H54 (cell line): ENCODE measurements at places on chromosomes 12 and 14.
A peak's percentile ranks its signal among the peaks of the same experiment; 100 is the strongest.

GRCh38 chr12:71684081-71684480 lies 1.8 kb upstream of the TMEM19 start:
- DNase-seq, result no peak

GRCh38 chr14:40652089-40652691 lies 954.5 kb upstream of the LRFN5 start:
- DNase-seq, result no peak

- no peak for DNase-seq
Measured at GRCh38 chr12:108102363-108102762, 26.7 kb upstream of the WSCD2 start.

DNA sequence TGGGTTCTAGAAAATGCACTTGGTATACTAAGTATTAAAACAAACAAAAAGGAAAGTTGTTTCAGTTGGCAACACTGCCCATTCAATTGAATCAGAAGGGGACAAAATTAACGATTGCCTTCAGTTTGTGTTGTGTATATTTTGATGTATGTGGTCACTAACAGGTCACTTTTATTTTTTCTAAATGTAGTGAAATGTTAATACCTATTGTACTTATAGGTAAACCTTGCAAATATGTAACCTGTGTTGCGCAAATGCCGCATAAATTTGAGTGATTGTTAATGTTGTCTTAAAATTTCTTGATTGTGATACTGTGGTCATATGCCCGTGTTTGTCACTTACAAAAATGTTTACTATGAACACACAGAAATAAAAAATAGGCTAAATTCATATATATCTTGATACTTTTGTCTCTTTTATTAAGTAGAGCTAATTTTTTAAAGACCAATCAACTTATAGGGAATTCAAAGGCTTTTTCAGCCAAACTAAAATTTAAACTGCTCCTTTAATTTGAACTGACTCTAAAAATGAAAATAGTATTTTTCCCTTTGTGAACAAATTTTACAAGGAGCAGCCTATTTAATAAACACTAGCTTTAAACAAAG lies 2.8 kb downstream of the FOXG1 start:
- DNase-seq, result no peak

GRCh38 chr12:114598111-114598510 lies 85.9 kb downstream of the TBX3 start:
- no peak for DNase-seq

DNA sequence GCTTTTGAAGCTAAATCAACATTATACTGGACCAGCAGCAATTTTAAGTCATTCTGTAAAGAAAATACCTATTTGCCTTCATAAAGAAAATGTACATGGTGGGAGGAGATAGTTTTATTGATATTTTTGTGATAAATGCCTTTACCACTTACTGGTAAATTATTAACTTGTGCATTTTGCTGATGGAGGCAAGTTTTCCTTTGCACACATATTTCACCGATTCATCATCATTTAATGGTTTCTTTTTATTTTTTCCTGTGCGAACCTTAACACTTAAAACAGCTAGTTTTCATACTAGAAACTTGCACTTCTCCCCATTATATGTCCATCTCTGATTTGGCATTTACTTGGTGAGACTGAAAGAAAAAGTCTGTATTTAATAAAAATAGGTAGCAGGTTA lies 239.3 kb downstream of the TRHDE start:
- no peak for DNase-seq

GRCh38 chr14:87391066-87391465 lies 601.9 kb downstream of the GALC start:
- DNase-seq, result no peak

GRCh38 chr12:112537710-112538396 lies 119.1 kb downstream of the PTPN11 start:
- DNase-seq, result peak; percentile 56

GRCh38 chr12:132593938-132594358 lies 16.4 kb downstream of the LRCOL1 start:
- DNase-seq, result peak; percentile 98

DNA sequence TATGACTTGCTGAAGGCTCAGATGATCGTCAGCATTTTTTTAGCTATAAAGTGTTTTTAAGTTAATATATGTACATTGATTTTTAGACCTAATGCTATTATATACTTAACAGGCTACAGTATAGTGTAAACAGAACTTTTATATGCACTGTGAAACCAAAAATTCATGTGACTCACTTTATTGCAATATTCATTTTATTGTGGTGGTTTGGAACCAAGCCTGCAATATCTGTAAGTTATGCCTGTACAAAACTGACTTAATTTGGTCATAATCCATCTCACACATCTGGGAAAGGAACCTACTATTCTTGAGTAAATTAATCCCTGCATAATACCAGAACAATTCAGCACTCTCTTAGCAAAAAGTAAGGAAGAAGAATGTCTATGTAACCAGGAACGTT lies 390.7 kb downstream of the SYT1 start:
- no peak for DNase-seq

DNA sequence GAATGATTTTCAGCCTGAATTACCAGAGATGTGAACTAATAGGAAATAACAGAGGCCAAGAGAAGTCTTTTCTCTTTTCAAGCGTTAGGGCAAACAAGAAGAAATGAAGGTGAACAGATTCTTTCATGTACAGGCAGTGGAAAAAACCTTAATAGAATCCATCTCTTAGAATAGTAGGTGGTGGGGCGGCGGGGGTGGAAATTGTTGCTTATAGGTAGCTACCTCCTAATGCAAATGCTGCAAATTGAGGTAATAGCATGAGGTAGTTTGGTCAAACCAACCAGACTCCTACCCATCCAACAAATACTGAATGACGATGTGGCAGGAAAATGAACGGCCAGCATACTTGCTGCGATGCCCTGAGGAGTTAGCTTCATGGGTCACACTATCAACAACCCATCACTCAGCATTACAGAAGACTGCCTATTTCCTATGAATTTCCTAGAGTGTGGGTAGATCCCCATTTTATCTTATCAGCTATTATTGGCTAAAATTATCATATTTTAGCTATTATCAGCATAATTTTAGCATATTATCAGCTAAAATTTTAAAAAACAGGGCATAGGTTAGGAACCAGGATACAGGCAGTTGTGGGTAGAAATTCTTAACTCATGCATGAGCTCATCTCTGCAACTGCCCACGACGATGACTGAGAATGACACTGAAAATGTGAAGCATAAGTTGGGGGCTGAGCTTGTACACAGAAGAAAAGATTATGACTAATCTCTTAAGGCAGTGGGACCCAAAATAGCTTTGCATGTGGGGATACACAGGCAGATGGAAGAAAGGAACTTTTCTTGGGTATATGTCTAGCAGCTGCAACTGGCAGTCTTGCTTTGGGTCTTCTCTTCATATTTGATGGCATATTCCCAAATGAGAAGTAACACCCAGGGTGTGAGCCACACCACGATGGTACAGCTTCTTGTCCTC lies 68.7 kb downstream of the NIN start:
- peak; percentile 28 for DNase-seq
